Posterior vena cava (tissue), 2 donors: ENCODE measurements at places on chromosomes 2 and 18.

DNA sequence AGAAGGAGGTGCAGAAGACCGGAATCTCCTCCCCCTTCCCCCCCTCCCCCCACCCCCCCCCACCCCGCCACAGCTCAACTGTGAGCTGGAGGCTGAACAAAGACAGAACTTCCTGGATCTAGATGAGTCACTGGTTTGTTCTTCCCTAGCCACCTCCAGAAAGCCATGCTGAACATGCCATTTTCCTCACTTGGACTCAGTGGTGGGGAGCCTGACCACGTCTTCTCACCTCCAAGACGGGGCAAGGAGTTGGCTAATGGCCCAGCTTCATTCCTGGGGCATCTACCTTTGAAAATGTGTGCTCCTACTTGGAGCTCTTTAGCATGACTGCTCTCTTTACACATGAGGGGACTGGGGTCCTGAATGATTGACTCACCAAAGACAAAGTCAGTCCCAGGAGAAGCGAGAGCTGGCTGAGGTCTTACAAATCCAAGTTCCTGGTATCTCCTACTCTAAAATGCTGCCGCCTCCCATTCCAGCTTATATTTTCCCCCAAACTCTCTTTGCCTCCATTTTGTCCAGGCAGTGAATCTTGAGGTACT, 22.6 kb upstream of the FZD5 start:
- no peak for DNase-seq

- DNase-seq: no peak
Observed at GRCh38 chr2:202530038-202530437, 104.7 kb upstream of the FAM117B start.

- no peak for DNase-seq
Observed at GRCh38 chr2:54499661-54500060, 43.5 kb downstream of the SPTBN1 start.

DNA sequence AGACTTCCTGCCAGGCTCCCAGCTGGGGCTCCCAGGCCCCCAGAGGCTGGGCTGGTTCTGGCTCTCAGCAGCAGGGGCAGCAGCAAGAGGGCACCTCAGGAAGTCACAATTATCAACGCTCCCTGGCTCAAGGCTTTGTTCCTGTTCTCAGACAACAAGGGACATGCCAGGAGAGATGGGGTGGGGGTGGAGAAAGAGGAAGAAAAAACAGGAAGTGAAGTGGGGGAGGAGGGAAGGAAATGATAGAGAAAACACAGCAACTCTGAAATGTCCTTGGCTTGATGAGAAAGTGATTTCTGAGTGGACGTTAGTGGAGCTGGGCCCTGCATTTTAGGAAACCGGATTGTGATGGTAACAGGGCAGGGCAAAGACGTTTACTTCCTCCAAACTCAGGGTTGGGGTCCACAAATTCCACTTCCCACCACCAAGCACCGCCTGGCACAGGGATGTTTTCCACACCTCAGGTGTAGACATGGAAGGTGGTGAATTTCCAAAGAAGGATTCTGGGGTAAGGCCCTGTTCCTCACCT, 40.4 kb downstream of the CYRIA start:
- DNase-seq: no peak

GRCh38 chr2:8193146-8193545, 488.7 kb upstream of the ID2 start:
- no peak for DNase-seq

GRCh38 chr18:58345875-58346274, 283.0 kb downstream of the ALPK2 start:
- DNase-seq: no peak

- DNase-seq: no peak
Observed at GRCh38 chr18:45730832-45731575, 7.0 kb downstream of the SLC14A1 start.

- no peak for DNase-seq
Observed at GRCh38 chr2:101771910-101772321, 74.4 kb downstream of the MAP4K4 start.

DNA sequence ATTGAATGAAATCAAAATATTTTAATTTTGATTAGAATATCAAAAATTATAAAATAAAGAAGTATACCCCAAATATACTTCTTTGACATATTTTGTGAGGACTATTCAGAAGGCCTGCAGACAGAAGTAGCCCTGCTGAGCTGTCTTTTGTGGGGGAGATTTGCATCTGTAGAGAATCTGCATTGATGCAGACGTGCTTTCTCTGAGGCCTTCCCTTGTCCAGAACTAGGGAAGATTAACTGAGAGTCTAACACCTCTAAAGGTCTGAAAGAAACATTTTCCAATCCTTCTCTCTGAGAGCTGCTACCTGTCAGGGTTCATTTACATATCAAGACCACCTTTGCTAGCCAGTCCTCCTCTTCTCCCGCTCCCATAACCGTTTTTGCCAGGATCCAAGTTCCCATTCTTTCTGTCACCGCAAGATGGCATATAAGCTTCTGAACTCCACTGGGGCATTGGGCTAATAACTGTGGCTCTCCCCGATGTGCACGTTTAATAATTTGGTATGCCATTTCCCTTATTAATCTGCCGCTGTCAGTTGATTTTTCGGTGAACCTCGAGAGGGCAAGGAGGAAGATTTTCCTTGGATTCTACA, 510.4 kb upstream of the CNTNAP5 start:
- no peak for DNase-seq

- DNase-seq: no peak
Observed at GRCh38 chr2:171394164-171394740, 39.5 kb downstream of the METTL8 start.

DNA sequence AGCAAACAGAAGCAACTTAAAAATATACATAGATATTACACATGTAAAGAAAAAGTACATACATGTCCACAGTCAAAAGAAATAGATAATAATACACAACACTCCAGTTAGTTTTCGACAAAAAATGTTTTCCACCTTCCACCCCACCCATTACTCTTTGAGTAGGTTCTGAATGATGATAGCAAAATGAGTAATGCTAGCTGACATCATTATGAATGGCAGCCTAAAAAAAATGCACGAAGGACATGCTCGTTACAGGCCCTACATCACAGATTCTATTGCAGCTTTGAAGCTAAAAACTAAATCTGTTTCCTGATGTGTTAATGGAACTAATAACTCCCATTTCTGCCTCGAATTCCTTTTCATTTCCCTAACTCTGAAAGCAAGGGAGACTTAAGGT, 578.7 kb upstream of the NETO1 start:
- DNase-seq: no peak

- DNase-seq: no peak
Observed at GRCh38 chr2:169159686-169160085, 90.3 kb downstream of the DHRS9 start.
